GDM1 (cell line): ENCODE measurements at places on chromosomes 16 and 17.

- DNase-seq = no peak
Measured at GRCh38 chr17:35666967-35667532, 64.4 kb upstream of the RASL10B start.

DNA sequence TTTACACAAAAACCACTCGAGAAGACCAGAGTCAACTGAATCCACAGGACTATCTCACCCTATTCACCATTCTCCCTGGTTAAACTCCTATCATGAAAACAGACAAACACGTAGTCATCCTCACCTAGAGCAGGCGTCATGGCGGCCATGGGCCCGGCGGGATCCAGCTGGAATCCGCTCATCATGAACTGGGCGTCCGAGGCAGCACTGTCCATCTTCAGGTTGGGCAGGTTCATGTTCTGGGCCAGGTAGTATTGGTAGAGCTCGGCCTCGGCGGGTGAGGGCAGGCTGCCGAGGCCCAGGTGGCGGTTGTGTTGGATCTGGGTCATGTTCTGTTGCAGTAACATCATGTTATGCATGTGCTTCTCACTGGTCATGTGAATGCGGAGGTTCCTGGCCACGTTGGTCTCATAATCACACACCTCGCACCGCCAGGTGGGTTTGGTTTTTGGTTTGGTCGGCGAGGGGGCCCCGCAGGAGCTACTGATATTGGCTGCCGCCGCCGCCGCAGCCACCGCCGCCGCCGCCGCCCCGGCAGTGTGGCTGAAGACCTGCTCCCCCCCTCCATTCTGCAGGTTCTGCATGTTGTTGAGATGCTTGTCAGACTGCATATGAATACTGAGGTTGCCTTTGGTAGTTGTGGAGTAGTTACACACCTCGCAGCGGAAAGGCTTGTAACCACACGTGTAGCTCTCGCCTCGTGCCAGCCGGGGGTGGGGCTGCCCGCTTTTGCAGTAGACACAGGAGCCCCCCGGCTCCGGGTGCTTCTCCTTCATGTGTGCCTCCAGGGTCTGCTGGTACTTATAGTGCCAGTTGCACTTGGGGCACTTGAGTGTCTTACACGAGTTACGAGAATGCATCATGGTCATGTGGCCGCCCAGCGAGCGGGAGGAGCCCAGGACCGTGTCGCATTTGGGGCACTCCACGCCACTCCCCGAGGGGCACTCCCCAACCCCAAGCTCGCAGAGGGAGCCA lies 90.3 kb downstream of the ZFHX3 start:
- no peak for DNase-seq

DNA sequence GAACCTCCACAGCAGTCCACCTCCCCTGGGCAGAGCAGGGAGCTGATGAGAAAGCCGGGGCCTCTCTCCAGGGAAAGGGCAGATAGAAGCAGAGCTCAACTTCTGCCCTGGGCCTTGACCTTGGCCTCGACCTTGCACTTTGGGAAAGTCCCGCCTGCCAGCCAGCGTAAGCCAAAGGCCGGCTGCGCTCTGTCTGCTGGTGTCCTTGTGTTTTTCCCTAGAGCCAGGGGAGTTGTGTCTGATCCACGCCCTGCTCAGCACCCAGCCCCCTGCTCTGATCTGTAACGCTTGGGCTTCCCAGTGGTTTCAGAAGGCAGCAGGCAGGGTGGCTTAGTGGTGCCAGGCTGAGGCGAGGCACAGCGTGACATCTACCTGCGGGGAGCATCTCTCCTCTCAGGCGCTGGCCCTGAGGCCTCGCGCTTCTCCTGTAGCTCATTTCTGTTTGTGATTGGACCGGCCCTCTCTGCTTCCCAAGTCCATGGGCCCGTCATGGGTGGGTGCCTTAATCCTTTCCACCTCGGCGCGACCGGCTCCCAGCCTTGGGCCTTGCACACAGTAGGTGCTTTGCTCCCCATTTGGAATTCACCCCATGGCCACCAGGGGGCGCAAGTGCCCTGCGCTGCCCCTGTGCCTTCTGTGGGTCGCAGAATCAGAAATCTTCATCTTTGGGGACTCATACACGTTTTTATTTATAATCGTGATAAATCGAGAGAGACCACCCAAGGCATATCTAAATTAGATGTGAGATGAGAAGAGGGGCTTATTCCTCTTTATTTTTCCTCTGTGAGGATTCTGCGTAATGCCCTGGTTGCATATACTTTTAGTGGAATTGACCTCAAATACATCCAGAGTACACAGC lies 24.2 kb downstream of the SGSH start:
- DNase-seq = no peak

DNA sequence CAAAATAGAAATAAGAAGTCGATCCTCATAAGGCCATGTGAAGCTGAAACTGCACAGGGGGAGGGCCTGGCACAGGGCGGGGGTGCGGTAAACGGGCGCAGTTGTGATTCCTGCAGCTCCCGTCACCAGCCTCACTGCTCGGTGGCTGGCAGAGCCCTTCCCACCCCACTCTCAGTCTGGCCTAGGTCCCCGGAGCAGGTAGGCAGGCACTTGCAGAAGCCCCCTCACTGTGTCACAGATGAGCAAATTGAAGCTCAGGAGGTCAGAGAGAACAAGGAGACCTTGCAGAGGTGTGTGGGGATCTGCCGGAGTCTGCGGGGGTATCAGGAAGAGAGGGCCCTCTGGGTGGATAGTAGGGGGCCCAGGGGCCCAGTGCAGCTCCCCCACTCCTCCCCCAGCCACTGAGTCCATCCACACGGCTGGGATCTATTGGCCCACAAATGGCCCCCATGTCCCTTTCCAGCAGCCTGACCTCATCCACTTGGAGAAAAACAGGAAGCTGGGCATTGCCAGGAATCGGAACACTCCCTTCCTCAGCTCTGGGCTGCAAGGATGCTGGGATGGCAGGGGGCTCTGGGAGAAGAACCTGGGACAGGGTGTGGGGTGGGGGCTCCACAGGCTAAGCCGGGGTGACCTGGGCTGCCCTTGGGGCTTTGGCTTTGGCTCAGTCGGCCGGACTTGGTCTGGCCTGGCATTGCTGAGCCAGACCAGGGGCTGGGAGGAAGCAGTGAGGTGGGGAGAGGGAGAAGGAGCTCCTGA lies 21.4 kb upstream of the MAP3K14 start:
- no peak for DNase-seq

DNA sequence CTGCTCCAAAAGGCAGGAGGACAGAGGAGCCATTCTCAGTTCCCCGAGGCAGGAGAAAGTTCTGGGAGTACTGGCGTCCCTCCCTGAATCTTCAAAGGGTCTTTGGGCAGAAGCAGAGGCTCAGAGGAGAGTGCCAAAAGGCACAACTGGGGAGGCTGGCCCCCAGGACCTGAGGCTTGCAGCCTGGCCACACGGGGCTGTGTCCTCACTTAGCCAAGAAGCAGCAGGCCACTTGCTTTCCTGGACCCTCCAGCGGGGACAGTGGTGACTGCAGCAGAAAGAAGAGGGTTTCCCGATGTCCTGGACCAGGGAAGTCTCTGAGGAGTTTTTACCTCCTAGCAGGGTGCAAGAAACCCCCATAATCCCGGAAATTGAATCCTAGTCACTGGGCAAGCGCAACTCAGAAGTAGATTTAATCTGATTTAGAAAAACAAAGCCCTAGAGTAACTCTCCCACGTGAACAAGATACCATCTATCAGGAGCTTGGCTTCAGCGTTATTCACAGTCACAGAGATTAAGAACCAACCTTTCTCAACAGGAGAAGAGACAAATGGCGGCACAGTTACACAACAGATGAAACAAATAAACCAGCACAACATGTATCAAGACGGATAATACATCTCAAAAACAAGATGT lies 25.5 kb upstream of the BCO1 start:
- no peak for DNase-seq

GRCh38 chr17:68456339-68457167 lies 743 bp downstream of the WIPI1 start:
- no peak for DNase-seq

GRCh38 chr17:31509095-31509804 lies 117.8 kb downstream of the RAB11FIP4 start:
- no peak for DNase-seq

DNA sequence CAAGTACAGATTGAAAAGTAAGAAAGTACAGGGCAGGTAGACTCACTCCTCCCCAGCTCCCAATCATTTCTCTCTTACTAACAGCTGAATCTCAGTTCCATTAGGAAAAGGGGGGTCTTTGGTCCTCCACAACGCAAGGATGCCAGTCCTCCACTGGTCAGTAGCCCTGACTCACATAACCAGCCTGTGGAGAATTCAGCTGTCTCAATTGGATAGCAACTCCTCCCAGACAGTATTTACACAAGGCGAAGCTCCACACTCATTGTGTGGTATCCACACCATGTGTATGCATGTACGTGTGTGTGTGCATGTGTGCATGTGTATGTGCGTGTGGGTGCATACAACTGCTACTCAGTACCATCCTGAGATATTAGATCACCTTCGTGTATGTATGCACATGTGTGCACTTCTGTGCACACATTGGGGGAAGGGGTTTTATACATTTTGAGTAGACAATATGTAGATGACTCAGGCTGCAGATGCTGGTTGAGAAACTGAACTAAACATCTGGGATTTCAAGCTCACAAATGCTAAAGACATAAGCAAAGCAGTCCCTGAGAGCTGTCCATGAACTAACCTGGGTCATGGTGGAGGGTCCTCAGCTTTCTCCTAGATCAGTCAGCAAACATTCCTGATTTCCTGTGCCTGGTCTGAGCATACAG lies 240.1 kb downstream of the SLC39A11 start:
- DNase-seq = no peak

DNA sequence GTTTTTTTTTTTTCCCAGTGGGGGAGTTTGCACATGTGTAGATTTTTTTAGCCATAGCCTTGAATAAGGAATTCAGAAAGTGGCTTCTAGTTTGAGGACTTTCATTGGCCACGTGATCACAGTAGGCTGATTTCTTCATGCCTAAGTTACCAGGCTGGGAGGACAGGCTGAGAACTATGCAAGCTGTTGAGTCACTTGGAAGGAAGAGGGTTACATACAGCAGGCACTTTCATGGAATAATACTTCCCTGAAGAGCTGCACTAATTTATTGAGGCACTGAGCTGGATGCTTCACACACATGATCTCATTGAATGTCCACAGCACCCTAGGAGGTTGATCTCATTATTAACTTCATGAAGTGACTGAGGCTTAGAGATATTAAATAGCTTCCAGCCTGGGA lies 22.8 kb downstream of the PRKCB start:
- DNase-seq = peak; percentile 47

DNA sequence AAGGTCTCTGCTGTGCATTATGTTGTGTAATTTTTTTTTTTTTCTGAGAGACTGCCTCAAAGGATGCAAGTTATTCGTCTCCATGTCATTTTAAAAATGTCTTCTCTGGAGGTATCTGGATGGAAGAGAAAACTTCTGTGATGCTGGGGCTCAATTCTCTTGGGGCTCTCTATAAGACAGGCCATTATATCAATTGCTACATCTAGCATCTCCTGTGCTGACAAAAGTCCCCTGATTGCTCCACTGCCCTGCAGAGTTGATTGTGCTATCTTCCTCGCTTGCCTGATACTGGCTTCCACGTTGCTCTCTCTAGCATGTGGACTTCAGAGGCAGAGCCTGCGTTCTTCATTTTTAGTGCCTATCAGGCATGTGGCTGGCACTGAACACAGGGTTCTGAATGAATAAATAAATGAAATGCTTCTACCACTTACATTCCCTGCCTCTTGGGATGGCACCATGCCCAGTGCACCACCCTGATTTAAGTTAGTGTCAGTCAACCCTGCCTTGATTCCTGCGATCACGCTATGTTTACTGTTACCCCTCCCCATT lies 1035.5 kb upstream of the EEF2KMT start:
- DNase-seq = no peak
